Kidney epithelial cell (primary cell): ENCODE measurements at places on chromosomes 16 and 17.

DNA sequence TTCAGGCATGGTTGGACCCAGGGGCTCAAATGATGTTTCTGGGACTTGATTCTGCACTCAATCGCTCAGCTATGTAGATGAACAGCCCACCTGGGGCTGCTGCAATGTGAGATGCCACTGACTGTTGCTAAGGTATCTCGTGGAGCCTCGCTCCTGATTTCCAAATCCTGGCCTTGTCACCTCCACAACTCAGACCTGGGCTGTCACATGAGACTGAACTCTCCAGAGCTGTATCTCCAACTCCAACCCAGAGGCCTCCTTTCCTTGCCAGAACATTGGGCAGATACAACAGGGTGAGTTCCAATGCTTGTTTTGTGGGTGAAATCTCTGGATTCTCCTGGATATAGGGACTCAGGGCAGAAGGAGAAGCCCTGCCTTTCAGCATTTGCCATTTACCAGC, 79.5 kb downstream of the GNAO1 start:
- no peak for DNase-seq

DNA sequence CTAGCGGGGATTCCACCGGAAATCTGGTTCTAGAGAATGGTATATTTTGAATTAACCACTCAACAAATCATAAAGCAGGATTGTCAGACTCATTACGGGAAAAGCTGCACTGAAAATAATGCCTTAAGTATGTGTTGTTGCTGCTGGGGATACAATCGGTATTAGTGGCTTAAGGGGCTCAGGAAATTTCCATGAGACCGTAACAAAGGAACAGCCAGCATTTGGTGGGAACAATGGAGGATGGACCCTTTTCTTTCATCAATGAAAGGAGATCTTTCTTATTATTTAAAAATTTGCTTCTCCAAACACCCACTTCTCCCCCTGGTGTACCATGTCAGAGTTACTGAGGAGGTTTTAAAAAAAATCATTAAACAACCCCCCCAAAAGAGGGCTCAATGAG, 342.6 kb upstream of the ZFHX3 start:
- DNase-seq = no peak

DNA sequence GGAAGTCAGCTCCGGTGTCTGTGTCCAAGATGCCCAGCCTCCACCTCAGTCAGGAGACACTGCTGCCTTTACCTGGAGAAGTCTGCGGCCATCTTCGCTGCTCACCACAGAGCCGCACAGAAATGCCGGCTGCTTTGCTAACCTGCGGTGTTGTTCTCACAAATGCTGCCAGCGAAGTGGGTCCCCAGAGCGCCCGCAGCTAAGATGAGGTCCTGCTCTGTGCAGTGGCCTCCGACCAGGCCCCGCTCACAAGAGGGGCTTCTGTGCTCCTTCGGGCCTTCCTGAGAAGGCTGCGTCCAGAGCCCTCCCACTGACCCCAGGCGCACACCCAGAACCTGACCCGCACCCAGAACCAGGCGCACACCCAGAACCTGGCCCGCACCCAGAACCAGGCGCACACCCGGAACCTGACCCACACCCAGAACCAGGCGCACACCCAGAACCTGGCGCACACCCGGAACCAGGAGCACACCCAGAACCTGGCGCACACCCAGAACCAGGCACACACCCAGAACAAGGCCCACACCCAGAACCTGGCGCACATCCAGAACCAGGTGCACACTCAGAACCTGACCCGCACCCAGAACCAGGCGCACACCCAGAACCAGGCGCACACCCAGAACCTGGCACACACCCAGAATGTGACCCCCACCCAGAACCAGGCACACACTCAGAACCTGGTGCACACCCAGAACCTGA, 51.5 kb upstream of the FASN start:
- no peak for DNase-seq

DNA sequence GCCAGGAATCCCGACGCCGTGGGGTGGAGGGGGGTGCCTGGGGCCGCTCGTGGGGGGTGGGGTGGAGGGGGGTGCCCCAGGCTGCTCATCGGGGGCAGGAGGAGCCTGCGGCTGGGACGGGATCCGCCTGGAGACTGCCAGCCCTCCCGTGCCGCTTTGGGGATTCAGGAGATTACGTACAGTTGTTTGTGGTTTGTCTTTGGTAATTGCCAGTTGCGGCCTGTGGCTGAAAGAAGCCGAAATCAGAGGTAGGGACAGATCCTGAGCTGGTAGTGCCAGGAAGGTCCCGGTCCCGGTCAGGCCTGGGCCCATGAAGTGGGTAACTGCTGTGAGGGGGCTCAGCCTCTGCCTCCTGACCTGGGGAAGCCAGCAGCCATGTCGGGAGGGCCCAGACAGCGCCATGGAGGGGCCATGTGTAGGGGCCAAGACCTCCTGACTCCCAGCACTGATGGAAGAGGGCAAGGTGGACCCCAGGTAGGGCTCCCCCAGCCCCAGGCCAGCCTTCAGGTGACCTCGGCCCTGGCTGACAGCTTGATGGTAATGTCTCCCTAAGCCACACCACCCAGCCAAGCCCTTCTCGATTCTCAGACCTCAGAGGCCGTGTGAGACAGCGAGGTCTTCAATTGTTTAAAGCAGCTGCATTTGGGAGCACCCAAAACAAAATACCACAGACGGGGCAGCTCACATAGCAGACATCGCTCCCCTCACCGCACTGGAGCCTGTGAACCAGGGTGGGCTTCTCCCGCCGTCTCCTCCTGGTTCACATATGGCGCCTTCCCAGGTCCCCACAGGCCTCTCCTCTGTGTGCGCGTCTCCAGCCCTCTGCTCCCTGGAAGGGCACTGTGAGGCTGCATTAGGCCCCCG, 34.9 kb upstream of the SSTR5 start:
- no peak for DNase-seq
